OCI-LY7 (cell line): ENCODE measurements at places on chromosomes 3 and 15. TPM values are rescaled to one million over a fixed set of nuclear protein-coding genes. Genes with fewer than 3 reads are reported as not detected.

The ANKUB1 gene
- not detected in 2 replicates for total RNA-seq

The BFSP2 gene
- 19.2 and 25.1 TPM in 2 replicates for total RNA-seq

The RASGRF1 gene
- 4.5 and 7.3 TPM in 2 replicates for total RNA-seq

The MORC1 gene
- total RNA-seq: not detected in 2 replicates

The TMC3 gene
- not detected in 2 replicates for total RNA-seq

The SUCNR1 gene
- not detected in 2 replicates for total RNA-seq

The ST8SIA2 gene
- total RNA-seq: not detected in 2 replicates

The MEGF11 gene
- 6.8 and 9.1 TPM in 2 replicates for total RNA-seq

The A4GNT gene
- total RNA-seq: not detected in 2 replicates

The ST3GAL6 gene
- total RNA-seq: 0.25 and 1.1 TPM in 2 replicates

The PIERCE2 gene
- 2.1 and 3.1 TPM in 2 replicates for total RNA-seq

The CSPG4 gene
- not detected in 2 replicates for total RNA-seq

The WNT7A gene
- total RNA-seq: not detected in 2 replicates

The RARB gene
- not detected in 2 replicates for total RNA-seq
